ENCODE measurements at places on chromosomes 16 and 17.

DNA sequence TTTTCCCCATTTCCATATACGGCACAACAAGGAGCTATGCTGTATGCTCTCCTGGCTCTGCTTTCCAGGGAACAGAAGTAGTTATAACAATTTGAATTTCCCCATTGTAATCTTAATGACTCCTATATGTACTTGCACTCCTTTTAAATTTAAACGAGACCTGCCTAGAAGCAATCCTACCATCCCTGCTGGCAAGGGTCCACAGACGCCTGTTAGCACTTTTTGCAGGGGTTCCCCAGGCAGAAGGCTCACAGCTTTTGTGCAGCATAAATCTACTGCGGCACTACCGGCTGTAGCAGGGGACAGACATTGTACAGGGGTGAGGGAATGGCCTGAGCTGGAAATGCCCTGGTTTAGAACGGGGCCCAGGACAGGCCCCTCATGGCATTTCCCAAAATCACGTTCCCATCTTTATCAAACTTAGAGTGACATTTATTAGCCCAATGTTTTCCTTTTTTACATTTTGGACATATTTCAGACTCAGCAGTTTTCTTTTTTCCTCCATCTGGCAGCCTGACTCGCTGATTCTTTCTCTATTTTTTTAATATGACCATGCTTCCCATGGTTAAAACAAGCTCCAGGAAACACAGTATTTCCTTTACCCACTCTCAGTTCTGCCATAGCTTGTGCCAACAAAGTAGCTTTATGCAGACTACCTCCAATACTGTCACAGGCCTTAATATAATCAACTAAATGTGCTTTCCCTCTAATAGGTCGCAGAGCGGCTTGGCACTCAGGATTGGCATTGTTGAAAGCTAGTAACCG, 35.4 kb upstream of the USP22 start:
- no peak for DNase-seq

GRCh38 chr17:40437095-40437732, 6.0 kb upstream of the IGFBP4 start:
- no peak for DNase-seq

GRCh38 chr16:10949424-10949970, 5.1 kb downstream of the CLEC16A start:
- DNase-seq: no peak

DNA sequence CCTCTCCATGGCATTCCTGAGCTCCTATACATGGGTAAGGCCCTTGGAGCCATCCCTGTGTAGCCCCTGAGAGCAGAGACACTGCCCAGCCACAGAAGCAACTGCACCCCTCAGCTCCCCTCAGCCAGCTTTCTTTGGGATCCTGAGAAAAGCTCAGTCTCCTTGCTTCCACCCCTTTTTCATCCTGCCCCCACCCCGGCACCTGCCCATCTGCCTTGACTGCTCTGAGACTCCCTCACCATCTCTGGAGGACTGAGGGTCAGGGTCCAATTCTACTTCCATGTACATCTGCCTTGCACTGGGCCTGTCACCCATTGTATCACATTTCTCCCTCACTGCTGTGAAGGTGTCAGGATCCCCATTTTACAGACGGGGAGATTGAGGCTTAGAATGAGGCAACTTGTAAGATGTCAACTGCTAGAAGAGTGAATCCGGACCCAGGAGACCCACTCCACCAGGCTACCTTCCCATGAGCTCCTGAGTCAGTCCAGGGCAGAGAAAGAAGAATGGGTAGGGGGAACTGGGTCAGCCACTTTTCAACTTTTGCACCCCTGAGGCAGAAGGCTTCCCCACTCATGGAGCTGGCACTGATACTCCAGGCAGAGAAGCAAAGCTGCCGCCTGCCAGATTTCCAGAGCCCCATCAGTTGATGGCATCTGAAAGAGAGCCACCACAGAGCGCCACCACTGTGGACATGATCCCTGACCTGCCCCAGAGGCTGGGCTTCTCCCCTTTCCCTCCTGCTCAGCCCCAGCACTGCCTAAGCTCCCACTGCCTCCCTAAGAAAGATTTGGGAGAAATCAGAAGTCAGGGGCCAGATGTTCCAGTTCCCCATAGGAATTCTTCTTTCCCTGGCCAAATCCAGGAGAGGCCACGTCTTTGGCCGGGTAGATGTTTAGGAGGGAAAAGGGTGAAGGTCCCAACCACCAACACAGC, 135.4 kb downstream of the TMEM132E start:
- no peak for DNase-seq

GRCh38 chr16:53714205-53715022, 10.5 kb downstream of the FTO start:
- no peak for DNase-seq

GRCh38 chr17:16906680-16907079, 65.2 kb downstream of the TNFRSF13B start:
- DNase-seq: no peak

DNA sequence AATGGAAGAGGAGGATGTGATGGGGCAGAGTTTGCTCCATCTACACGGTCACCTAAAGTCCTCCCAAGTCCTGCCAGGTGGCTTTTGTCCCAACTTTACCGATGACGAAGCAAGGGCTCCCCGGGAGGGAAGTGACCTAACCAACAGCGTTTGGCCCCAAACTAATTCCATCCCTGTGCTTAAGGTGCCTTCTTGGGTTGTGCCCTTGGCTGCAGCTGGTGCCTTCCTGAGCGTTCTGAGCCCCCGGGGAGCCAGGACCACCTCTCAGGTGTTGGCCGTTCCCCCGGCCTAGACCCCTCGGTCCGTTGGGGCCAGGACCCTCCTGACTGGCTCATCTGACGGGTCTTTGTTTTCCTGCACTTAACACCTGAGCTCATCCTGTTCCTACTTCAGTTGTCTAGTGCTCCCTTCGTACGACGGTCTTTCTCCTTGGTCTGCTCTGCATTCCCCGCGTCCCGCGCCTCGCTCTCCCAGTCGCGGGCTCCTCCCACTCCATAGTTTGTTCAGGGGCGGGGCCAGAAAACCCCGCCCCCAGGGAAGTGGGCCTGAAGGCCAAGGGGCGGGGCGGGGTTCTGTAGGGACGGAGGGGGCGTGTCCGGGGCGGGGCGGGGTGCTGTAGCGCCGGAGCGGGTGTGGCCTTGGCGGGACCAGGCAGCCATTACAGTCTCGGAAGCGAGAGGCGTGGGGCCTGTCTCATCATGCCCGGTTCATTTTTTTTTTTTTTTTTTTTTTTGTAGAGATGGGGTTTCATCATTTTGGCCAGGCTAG, 822 bp upstream of the ZSCAN10 start:
- peak; percentile 86 for DNase-seq

- no peak for DNase-seq
Measured at GRCh38 chr17:36608794-36609497, 7.6 kb downstream of the MRM1 start.

GRCh38 chr17:11514565-11514964, 83.7 kb upstream of the DNAH9 start:
- no peak for DNase-seq

DNA sequence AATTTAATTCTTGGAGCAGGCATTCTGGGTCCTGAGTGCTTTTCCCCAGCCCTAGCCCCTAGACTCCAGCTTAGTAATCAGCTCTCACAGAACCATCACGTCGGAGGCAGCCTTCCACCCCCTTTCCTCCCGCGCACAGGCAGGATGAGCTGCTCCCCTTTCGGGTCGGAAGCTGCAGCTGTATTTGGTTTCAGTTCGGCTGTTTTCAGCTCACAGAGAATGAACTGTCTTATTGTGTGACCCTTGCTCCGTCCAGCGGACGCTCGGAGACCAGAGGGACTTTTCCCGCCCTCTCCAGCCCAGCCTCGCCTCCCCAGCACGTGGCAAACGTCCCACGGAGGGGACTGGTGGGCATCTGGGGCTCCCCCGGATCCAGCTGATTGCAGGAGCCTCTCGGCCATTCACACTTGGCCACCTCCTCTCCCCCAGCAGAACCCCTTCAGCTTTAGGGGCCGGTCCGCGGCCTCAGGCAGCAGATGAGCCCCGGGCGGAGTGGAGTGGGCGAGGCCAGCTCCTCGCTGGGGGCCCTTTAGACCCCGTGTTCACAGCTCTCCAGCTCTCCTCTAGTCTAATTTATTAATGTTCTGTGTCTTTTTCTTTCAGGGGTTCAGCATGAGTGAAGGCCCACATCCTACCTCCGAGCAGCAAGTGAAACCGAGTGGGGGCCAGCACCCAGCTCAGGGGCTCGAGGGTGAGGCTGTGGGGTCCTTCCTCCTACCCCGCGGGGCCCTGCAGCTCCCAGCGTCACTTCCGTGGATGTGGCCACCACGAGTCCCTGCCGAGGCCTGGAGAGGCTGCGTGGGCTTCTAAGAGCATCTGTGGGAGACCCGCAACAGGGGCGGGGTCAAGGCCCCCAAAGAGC, 863 bp upstream of the UTS2R start:
- peak; percentile 11 for DNase-seq

GRCh38 chr17:80855196-80855947, 136.3 kb upstream of the CHMP6 start:
- DNase-seq: no peak

DNA sequence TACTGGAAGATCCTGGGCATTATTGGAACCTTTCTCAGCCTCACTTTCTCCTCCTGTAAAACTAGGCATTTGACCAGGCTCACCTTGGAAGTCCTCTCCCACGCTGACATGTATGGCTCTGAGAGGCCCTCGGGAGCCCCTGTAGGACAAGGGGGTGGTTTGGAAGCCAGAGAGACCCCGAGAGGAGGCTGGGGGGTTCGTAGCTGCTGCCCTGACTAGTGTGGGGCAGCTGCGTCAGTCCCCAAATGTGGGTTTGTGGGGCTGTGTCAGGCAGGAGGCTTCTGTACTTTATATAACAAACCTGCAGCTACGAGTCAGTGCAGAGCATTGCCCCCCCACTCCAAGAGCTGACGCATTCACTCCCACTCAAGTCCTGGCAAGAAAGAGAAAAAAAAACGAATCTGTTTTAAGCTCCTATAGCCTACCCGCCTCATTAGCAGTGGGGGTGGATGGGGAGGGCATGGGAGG, 1.8 kb downstream of the CX3CL1 start:
- no peak for DNase-seq

DNA sequence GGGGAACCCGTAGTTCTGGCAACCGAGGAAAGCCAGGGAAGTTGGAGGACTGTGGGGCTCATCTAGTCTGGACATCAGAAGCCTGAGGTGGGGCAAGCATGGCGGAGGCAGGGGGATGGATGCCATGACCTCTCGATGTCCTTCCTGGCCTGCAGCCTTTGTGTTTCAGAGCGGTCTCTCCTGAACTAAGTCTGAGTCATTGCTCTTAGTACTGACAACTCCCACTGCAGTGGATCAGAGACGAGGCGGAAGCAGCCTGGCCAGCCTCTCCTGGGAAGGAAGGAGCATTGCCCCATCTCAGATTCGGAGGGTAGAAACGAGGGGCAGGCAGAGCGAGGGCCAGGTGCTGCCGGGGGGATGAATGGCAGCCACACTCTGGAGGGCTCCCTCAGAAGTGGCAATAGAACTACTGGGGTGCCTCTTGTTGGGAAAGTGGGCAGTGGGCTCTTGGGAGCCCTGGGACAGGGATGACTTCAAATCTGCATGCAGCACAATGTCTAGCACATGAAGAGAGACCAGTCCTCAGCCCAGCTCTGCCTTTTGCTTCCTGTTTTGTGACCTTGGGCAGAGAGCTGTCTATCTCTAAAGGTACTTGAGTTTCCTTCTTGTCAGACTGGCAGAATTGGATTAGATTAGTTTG, 3.6 kb upstream of the STAC2 start:
- no peak for DNase-seq

GRCh38 chr16:720990-721764, at the start of gene ANTKMT:
Gene ANTKMT (plus strand): TSS chr16:721146. CDS start chr16:721275, 129 bp downstream.
- DNase-seq: no peak

DNA sequence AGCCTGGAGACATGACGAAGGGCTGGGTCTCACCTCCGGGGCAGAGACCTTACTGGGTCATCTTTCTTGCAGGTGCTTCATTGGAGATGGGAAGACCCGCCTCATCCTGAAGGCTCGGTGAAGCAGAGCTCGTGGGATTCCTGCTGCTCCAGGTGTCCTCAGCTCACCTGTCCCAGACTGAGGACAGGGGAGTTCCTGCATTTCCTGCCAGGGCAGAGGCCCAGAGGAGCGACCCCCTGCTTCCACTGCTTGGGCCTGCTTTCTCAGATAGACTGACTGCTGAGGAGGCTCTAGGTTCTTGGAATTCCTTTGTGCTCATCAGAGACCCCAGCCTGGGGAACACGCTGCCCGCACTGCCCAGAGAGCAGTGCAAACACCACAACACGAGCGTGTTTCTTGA, 11.6 kb downstream of the AQP8 start:
- no peak for DNase-seq

DNA sequence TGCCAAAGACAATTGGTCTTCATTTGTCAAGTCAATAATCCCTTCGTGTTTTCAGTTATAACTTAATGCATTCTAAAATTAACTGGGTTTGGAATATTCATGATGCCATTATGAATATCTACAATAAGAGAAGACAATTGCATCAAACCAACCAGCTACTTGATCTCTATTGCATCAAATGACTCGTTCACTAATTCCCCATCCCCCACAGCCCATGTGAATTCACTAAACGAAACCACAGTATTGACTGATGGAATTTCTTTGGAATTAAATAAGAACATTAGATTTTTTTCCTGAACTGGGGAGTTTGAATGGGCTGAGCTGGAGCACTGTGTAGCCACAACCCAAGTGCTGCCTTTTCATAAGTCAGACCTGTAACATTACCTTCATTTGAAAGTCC, 65.3 kb downstream of the HS3ST3B1 start:
- DNase-seq: no peak

GRCh38 chr16:50153596-50154419, 702 bp downstream of the TENT4B start:
- no peak for DNase-seq

GRCh38 chr17:6346986-6347385, 87.9 kb downstream of the AIPL1 start:
- DNase-seq: no peak

DNA sequence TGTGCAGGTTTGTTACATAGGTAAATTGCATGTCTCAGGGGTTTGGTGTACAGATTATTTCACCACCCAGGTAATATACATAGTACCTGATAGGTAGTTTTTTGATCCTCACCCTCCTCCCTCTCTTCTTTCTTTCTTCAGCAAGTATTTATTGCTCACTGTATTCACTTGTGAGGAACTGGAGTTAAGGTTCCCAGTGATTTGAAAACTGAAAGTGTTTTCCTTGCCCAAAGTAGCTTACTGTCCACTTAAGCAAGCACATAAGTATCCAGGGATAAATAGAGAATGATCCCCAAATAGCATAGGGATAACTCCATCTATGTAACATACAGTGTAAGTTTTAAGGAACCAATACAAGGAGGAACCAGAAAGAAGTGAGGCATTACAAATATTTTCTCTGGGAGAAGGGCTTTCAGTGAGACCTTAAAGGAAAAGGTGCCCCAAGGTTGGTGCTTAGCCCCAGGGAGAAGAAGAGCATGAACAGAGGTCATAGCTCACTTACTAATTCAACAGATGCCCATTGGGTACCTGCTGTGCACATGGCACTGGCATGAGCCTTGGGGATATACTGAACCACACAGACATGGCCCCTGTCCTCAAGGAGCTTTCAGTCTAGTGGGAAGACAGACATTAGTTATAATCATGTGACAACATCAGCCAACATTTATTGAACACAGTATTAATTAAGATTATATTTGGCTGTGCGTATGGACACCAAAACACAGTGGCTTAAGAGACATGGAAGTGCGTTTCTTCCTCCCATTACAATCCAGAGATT, 17.0 kb downstream of the MYL4 start:
- no peak for DNase-seq
